ENCODE measurements at places on chromosomes 2 and 18.
A peak's percentile ranks its signal among the peaks of the same experiment; 100 is the strongest.

GRCh38 chr2:100845141-100845991 lies 25.4 kb downstream of the NPAS2 start:
- DNase-seq = no peak

GRCh38 chr2:24474053-24474452 lies 17.0 kb upstream of the NCOA1 start:
- no peak for DNase-seq

GRCh38 chr2:207086136-207086535 lies 79.6 kb downstream of the KLF7 start:
- DNase-seq = no peak

- no peak for DNase-seq
Observed at GRCh38 chr2:134268265-134268664, 14.4 kb downstream of the MGAT5 start.

- DNase-seq = no peak
Observed at GRCh38 chr18:44396550-44396949, 284.1 kb upstream of the SETBP1 start.

GRCh38 chr2:88590998-88591613 lies 36.2 kb downstream of the EIF2AK3 start:
- DNase-seq = peak; percentile 28

GRCh38 chr18:69469444-69469919 lies 68.8 kb downstream of the DOK6 start:
- no peak for DNase-seq

- DNase-seq = no peak
Observed at GRCh38 chr2:195488567-195488966, 168.5 kb upstream of the SLC39A10 start.

- no peak for DNase-seq
Observed at GRCh38 chr2:60885683-60886082, 4.3 kb downstream of the REL start.

GRCh38 chr2:235752846-235753245 lies 259.0 kb downstream of the AGAP1 start:
- no peak for DNase-seq

DNA sequence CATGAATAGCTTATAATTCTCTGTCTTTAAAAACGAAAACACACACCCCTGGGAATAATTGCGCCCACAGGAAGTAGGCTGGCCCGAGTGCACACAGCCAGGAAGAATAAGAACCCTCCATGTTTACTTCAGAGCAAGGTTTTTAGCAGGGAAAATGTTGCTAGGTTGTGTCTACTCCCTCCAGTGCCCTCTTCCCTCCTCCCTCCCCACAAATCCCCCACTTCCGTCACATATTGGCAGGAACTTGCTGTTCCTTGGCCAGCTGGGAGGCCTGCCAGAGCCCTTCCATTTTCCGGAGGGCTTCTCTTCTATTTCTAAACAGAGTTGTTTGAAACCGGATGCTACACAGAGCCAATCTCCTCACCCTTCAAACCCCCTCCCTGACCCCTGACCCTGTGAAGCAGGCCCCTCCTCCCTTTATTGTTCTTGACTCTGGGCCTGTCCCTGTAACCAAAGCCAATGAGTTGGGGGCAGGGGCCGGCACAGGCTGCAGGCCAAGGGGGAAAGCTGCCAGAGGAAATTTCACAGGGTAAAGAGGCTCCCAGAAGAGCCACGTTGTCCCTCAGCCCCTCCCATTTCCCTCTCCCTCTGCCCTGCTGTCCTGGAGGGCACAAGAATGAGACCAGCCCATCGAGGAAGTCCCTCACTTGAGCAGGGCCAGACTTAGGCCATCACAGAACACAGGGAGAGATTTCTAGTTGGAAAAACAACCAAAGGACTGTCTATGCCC lies 49.8 kb upstream of the LGALSL start:
- DNase-seq = peak; percentile 71

DNA sequence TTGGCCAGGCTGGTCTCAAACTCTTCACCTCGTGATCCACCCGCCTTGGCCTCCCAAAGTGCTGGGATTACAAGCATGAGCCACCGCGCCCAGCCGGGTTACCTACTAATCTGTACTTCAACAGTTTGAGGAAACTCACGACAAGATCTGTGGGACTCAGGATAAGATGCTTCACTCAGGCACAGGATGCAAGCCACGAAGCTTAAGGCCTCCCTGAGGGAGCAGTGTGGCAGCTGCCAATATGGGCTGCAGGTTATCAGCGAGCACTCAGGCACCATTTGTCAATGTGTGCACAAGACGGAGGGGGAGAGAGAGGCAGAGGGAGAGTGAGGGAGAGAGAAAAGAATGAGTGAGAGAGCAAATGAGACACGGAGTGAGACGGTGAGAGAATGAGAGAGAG lies 173.6 kb upstream of the RAB6C start:
- DNase-seq = no peak

- DNase-seq = no peak
Observed at GRCh38 chr2:168697668-168698121, 104.7 kb upstream of the NOSTRIN start.

- no peak for DNase-seq
Observed at GRCh38 chr2:46801731-46802664, 113.6 kb downstream of the MCFD2 start.

DNA sequence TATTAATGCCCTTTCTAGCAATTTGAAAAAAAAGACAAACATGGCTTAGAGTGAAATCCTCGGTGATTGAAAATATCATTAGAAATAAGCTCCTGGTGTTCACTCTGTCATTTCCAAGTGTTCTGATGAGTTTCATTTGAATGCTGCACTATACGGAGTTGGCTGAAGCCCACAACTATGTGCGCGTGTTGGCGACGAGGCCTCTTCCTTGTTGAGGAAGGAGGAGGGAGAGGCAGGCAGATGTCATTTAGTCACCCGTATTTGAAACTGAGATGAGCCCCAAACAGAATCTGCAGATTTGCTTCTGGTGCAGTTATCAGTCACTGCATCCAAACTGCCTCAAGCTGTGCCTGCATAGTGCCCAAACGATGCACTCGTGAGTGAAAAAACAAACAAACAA lies 23.5 kb upstream of the SKOR2 start:
- DNase-seq = no peak

DNA sequence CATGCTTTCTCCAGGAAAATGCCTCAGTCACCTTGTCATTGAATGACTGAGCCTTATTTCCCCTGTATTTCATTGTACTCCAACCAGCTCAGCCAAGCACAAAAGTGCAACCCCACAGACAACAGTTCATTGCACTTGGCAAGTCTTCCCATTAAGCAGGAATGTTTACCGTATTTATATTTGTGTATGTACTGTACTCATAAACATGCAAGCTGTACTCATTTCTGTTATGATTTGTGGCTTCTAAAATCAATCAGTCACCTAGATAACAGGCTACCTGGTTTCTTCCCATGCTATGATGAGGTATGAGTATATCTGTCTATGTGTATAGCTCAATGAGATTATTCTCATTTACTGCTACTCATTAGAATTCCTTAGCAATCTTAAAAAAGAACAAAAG lies 505.5 kb upstream of the FAM98A start:
- DNase-seq = no peak

DNA sequence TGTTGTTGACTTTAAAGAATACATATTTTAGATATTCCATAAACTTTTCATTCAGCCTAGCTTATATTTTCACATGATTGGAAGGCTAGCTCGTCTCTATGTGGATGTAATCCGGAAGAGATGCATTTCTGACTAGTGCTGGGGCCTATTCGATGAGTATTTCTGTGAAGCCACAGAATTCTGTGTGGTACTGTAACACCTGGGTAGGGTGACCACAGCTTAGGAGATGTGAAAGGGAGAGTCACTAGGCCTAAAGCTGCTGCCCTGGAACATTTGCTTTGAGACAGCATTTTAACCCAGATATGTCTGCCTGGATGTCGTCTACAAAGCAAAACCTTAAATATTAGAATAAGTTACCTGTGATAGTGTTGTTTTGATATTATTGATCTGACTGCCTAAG lies 83.5 kb downstream of the ZNF236 start:
- no peak for DNase-seq

- no peak for DNase-seq
Observed at GRCh38 chr2:160566717-160567116, 73.1 kb upstream of the RBMS1 start.

DNA sequence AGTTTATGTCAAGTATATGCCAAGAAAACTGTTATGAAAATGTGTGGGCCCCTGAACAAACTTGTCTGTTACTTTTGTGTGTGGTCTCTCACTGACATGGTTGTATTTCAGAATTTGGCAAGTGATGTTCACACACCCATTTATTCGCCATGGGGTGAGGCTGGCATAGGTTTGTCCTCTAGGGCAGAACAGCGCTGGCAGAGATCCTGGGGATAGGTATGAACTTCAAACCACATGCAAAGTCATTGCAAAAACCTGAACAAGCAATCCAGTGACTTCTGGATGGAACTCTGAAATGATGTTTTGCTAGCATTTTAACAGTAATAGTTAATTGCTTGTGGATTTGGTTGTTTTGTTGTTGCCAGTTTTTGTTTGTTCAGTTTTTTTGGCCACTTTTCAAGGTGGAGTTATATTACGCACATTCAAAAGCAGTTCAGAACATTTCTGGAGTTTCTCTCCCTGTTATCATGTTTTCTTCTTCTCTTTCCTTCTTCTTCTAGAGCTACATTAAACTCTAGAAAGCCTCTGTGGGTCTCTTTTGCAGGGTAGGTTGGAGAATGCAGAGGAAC lies 78.5 kb downstream of the MDH1 start:
- DNase-seq = no peak

GRCh38 chr2:105929516-105929915 lies 184.8 kb downstream of the NCK2 start:
- no peak for DNase-seq

GRCh38 chr2:28684142-28684858 lies 67.3 kb upstream of the PPP1CB start:
- no peak for DNase-seq

DNA sequence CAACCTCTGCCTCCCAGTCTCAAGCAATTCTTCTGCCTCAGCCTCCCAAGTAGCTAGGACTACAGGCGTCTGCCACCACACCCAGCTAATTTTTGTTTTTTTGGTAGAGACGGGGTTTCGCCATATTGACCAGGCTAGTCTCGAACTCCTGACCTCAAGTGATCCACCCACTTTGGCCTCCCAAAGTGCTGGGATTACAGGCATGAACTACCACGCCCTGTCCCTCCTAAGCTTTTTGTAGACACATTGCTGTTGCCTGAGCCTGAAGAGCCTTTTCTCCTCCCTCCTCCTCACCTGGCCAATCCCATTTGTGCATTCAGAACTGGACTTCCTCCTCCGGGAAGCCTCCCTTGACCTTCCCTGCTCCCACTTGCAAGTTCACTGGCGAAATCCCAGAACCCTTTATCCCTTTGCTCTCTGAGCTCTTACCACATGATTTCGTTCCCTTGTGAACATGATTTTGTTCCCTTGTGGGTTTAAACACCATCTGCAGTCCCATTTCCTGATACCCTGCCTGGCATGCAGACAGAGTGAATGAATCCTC lies 2.6 kb downstream of the C2orf72 start:
- no peak for DNase-seq

- DNase-seq = no peak
Observed at GRCh38 chr2:15814946-15815345, 125.4 kb upstream of the MYCN start.

- DNase-seq = peak; percentile 39
Observed at GRCh38 chr2:120999377-121000097, 263.9 kb downstream of the GLI2 start.

DNA sequence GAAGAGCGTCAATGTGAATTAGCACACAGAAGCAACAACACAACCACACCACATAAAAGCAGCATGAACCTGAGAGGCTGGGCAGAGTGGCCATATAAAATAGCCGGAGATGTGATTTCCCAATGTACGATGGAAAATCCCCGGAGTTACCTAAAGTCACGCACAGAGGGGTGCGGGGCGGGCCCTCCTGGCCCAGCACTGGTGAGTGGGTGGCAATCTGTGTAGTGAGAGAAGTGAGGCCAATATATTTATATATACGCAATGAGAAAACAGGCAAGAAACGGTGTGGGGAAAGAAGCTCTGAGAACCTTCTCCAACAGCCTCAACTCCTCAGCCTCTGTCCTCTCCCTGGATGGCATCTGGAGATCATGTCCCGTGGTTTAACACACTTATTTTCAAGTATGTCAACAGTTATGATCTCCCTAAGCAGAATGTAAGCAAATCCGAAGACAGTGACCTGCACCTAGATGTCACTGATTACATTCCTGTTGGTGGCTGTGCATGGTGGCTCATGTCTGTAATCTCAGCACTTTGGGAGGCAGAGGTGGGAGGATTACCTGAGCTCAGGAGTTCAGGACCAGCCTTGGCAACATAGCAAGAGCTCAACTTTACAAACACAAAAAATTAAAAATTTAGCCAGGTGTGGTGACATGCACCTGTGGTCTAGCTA lies 41.6 kb downstream of the CRACDL start:
- DNase-seq = no peak

GRCh38 chr2:110874453-110875383 lies 142.3 kb downstream of the ACOXL start:
- DNase-seq = no peak

- peak; percentile 5 for DNase-seq
Observed at GRCh38 chr18:14086458-14087231, 45.6 kb downstream of the ZNF519 start.

- no peak for DNase-seq
Observed at GRCh38 chr2:152782171-152782570, 63.8 kb downstream of the ARL6IP6 start.

GRCh38 chr2:44741507-44741906 lies 200.0 kb upstream of the SIX3 start:
- no peak for DNase-seq

- no peak for DNase-seq
Observed at GRCh38 chr2:187324631-187325030, 123.4 kb downstream of the CALCRL start.

DNA sequence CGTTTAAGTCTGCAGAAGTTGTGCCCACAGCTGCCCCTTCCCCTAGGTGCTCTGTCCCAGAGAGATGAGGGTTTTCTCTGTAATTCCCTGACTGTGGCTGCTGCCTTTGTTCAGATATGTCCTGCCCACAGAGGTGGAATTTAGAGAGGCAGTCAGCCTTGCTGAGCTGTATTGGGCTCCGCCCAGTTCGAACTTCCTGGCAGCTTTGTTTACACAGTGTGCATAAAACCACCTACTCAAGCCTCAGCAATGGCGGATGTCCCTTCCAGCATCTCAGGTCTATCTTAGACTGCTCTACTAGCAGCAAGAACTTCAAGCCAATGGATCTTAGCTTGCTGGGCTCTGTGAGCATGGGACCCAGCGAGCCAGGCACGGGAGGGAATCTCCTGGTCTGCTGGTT lies 48.1 kb downstream of the LHCGR start:
- no peak for DNase-seq

DNA sequence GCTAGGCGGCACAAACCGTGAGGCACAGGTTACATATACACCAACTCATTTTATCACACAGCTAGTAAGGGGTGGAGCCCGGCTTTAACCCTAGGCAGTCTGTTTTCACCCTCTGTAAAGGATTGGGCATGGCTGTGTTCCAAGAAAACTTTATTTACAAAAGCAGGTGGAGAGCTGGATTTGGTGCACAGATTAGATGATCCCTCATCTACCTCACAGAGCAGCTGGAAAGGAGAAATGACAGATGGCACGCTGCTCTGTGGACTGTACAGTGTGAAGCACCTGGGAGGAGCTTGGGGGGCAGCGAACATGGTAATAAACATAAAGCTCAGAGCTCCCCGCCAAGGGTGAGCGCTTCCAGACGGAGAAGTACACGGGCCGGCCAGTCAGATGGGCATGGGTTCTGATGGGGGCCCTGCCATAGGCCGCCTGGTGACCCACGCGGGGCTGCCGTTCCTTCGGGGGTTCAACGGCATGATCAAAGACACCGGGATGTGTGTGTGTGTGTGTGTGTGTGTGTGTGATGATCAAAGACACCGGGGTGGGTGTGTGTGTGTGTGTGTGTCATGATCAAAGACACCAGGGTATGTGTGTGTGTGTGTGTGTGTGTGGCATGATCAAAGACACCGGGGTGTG lies 862 bp upstream of the TMEM177 start:
- DNase-seq = no peak

- no peak for DNase-seq
Observed at GRCh38 chr2:173028141-173028540, 47.5 kb upstream of the MAP3K20 start.

Data from forelimb muscle (tissue), 1 donor.